NCI-H524 (cell line): ENCODE measurements at places on chromosomes 13 and 19.

DNA sequence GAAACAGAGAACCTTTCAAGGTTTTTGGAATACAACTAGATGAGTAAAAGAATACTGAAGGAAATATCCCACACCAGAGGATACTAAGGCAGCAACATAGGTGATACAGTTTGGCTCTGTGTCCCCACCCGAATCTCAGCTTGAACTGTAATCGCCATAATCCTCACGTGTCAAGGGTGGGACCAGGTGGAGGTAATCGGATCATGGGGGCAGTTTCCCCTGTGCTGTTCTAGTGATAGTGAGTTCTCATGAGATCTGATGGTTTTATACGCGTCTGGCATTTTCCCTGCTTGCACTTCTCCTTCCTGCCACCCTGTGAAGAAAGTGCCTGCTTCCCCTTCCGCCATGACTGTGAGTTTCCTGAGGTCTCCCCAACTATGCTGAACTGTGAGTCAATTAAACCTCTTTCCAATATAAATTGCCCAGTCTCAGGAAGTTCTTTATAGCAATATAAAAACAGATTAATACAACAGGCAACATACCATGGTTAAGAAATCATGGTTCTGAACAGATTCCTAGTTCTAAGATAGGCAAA lies 97.0 kb downstream of the ABCC4 start:
- no peak for DNase-seq

DNA sequence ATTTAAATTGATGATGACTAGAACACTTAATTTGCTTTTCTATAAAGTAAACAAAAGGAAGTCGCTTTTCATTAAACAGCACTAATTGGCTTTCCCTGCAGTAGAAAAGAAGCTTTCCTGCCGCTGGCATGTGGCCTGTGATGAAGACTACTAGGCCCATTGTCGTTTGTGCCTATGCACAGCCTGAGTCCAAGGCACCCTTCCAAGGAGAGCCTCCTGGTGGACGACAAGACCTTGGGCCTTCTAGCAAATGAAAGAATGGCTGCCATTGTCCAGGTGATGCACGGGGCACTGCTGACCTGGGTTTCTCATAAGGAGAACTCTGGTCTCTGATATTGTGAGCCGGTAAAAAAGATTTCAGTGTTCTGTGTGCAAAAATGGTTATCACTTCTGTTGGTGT lies 233.0 kb downstream of the COL4A1 start:
- DNase-seq, result no peak

DNA sequence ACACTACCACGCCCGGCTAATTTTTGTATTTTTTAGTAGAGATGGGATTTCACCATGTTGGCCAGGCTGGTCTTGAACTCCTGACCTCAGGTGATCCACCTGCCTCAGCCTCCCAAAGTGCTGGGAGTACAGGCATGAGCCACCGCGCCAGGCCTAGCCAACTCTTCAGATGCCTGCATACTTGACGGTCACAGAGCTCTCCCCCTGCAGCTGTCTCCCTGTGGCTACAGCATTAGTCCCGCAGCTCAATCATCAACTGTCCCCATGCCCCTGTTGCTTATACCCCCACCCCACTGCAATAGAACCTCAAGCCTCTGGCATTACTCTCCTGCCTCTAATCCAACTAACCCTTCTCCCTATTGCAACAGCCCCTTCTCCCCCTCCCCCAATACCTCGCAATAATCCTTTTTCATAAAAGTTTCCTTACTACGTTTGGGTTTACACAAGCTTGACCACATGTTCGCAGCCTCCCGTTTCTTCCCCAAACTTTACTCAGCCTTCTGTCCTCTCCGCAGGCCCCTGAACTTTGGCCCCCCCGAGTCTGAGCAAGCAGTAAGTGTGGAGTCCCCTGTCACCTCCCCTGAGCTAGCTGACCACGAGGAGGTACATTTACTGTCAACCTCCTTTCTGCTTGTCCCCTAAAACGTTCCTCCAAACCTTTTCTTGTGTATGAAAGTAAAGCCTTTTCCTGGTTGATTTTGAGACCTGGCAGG lies 1.7 kb downstream of the ZNF77 start:
- DNase-seq, result no peak

GRCh38 chr19:51479531-51480331 lies 1.4 kb downstream of the CEACAM18 start:
- DNase-seq, result no peak

DNA sequence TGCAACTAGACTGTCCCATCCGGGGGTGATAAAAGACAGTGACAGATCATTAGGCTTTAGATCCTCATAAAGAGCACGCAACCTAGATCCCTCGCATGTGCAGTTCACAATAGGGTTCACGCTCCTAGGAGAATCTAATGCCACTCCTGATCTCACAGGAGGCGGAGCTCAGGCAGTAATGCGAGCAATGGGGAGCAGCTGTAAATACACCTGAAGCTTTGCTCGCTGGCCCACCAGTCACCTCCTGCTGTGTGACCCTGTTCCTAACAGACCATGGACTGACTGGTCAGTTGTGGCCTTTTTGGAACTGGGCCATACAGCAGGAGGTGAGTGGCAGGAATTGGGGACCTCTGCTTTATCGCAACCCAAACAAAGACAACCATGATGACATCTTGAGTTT lies 173.2 kb downstream of the DLEU7 start:
- no peak for DNase-seq
